Pulmonary artery endothelial cell (primary cell): ENCODE measurements at places on chromosomes 7 and 10.

DNA sequence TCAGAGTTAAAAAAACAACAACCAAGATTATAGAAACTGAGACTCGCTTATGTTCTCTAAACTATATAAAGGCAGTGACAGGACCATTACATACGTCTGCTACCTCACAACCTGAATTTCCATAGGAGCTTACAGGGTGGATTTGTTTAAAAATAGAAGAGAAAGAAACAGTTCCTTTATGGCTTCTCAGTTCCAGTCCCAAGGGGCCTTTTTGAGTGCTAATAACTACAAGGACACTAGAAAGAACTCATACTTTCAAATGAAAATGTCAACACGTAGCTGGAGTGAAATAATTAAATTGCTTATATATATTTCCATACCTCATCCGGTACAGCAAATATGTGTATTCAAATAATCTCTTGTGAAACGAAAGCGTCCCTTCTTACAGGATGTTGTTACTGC lies 19.7 kb downstream of the TSPAN12 start:
- no peak for DNase-seq

GRCh38 chr10:10198363-10198762 lies 819.3 kb upstream of the CELF2 start:
- no peak for DNase-seq

GRCh38 chr10:31708474-31708873 lies 220.2 kb downstream of the ARHGAP12 start:
- no peak for DNase-seq

DNA sequence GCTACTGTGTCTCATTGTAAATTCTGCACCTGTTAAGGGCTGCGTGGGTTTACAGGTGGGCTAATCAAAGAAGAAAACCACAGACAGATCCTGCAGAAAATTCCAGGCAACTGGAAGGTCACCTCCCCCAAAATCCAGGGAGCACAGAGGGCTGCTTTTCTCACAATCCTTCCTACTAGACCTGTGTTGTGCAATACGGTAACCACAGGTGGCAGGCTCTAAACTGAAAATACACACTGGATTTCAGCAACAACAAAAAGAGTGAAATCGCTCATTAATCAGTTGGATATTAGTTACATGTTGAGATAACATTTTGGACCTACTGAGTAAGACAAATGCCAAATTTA lies 83.2 kb downstream of the SLC16A9 start:
- no peak for DNase-seq

DNA sequence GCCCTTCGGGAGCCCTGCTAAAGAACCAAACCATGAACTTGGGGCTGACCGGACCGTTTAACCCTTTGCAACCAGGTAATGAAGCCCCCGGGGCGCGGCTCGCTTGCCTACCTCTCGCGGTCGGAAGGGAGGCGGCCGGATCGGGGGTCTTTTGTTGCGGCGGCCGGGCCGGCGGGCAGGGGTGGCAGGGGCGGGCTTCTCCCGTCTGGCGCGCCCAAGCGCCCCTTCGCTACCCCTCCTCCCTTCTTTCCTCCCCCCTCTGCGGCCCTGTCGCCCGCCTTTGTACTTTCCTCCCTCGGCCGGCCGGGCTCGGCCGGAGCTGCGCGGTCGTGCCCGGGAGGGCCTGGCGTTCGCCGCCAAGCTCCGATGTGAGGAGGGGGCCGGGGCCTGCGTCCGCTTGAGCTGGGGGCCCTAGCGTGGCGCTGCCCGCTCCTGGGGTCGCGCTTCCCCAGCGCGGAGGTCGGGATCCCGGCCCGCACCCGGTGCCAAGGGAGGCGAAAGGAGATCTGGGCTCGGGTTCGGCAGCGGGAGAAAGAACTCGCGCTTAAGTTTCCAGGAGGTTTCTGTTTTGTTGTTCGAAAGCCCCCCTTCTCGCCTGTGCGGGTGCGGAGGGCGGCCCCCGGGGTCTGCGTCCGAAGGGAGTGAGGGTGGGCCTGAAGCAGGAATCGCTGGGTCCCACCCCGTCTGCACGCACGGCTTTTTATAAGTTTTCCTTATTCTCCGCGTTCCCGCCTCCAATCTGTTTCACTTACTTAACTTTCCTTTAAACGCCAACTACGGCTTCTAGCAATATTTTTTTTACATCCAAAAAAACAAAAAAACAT lies 436.8 kb upstream of the GALNT17 start:
- DNase-seq = no peak

DNA sequence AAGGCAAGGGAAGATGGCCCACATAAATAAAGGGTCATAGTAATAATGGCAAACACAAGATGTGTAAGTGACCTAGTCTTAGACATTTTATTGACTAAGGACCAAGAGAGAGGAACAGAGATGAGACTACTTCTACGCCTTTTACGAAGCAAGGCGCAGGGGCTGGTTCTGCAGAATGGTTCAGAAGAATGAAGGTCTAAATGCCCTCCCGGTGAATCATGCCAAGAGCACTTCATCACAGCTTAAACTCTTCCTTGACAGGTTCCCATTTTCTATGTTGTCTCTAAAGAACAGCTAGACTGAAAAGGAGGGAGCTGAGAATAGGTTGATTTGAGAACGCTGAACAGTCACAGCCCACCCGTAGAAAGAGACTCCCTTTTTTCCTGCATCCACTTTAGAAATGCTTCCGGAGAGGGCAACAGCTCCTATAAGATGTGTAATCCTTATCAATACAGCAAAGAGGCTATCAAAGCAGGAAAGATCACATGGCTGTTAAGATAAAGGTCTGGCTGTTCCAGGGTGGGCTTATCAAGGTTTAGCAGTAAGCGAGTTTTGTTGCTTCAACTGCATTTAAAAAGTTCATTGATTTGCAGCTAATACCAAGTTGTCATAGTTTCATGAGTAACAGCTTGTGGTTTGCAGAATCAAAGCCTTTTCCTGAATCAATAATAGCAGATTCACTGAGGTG lies 93.4 kb upstream of the AUTS2 start:
- no peak for DNase-seq

DNA sequence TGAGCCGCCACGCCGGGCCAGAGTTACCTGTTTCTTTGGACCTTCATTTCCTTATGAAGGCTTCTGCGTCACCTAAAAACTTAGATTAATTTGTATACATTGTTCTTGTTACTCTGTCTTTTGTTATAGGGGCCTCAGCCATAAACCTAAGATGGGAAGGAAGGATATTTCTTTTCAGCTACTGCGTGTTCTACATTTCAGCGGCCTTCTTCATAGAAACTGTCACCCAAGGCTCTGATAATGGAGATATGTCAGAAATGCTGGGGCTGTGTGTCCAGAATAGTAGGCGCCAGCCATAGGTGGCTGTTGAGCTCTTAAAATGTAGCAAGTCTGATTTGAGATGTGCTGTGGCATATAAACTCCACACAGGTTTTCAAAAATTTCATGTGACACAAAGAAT lies 52.9 kb downstream of the HK1 start:
- no peak for DNase-seq

DNA sequence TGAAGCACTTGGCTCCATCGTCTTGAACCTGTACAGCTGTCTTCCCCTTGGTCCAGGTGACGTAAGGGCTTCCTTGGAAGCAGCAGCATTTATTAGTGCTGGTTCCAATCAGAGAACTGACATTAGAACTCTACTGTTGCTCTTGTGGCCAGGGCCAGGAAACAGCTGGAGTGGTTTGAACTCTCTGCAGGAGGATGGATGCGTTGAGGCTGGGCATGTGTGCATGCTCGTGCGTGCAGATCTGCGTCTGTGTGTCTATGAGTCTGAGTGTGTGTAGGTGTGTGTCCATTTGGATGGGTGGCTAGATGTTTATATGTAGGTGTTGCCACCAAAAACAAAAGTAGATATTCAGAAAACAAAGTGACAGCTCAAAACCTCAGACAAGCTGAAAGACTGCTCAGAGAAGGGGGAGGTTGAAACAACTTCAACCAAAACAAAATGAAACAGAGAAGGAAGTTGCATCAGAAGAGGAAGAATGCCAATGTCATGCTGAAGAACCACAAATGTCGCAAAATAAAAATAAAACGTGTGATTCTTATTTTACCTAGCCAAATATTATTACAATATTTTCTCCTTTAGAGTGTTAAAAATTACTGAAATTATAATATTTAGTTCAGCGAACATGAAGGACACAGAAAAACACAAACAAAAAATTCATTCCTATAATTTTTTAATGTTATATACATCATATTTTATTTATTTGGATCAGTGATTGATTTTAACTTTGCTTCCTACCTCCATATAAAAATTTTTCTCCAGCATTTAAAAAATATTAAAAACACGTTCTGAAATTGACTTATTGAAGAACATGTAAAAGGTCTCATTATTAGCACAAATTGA lies 96.1 kb upstream of the MKLN1 start:
- DNase-seq = no peak

GRCh38 chr7:69502358-69502757 lies 95.9 kb upstream of the AUTS2 start:
- no peak for DNase-seq

- no peak for DNase-seq
These were observed 21.6 kb downstream of the FZD1 start for GRCh38 chr7:91285696-91286355.

GRCh38 chr10:16689227-16689626 lies 128.0 kb downstream of the RSU1 start:
- DNase-seq = no peak

- DNase-seq = no peak
These were observed 1.3 kb upstream of the SFRP5 start for GRCh38 chr10:97773096-97773495.

- DNase-seq = no peak
These were observed 21.8 kb downstream of the STN1 start for GRCh38 chr10:103896225-103896624.

- no peak for DNase-seq
These were observed 87.9 kb downstream of the KMT2E start for GRCh38 chr7:105101864-105102263.

- DNase-seq = no peak
These were observed 9.8 kb downstream of the SAP25 start for GRCh38 chr7:100563809-100564400.

DNA sequence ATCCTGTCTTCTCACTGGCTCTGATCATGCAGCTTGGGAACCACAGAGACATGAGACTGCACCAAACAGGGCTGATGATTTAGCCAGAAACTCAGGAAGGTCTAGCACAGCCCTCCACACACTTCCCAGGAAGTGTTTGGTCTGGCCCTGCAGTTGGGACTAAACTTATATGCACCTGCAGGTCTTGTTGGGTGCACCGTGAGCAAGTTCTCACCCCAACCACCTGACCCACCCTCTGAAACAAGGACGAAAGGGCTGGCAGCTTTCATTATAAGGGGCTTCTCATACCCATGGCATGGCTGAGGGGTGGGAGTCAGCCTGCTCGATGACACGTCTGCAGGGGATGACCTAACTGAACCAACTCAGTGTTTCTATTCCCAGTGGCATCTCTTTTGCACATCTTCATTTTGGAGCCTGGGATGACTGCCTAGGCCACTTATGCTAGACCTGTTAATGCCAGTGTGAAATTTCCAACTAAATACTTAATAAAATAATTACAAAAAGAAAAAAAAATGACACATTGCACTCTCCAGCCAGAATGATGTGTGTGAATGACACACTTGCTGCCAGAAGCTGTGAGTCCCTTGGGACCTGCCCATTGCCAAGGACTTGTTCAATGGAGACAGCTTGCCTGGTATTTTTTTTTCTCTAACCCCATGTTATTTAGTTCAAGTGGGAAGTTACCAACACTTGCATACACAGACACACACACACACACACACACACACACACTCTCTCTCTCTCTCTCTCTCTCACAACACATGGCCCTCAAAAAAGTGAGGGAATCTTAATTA lies 102.6 kb downstream of the NEURL1 start:
- no peak for DNase-seq

- DNase-seq = no peak
These were observed 125.5 kb downstream of the NPY start for GRCh38 chr7:24409431-24410024.

GRCh38 chr7:101983147-101983811 lies 165.9 kb downstream of the CUX1 start:
- DNase-seq = no peak

GRCh38 chr10:59829024-59829423 lies 75.8 kb upstream of the MRLN start:
- DNase-seq = no peak

GRCh38 chr7:91462316-91462715 lies 198.1 kb downstream of the FZD1 start:
- no peak for DNase-seq

GRCh38 chr7:151314401-151314800 lies 27.2 kb upstream of the NUB1 start:
- no peak for DNase-seq

DNA sequence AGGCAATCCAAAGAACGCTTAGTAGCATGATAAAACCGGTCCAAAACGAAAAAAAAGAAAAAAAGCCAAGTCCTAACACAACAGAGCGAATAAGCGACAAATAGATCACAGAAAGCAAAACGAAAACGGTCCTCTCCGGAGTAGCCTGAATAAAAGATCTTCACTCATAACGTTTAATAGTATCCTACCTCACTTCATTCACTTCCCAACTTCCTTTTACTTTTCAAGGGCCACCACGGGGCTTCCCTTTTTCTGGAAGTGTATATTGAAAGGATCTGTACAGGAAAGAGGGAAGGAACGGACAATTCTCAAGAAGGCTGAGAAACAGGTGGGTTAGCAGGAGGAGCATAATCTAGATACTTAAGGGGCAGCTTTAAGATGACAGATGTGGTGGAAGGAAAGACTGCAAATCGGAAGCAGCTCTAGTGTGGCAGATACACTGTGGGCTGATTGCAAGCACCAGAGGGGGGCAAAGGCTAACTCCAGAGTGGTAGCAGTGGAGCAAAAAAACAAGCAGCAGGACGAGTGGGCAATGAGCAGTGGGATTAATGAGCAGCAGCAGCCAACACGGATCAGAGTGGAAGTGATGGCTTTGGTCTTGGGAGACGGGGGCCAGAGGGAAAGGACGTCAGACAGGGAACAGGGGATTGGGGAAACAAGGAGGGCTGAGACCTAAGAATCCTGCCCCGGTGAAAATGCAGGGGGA lies 866 bp downstream of the CNOT4 start:
- DNase-seq = no peak

GRCh38 chr10:6402349-6402709 lies 177.7 kb downstream of the PRKCQ start:
- DNase-seq = no peak

- DNase-seq = no peak
These were observed 86.5 kb upstream of the KDM7A start for GRCh38 chr7:140263277-140263676.

GRCh38 chr7:98211221-98211675 lies at the start of gene BHLHA15:
BHLHA15 (plus strand) TSS chr7:98211439; CDS start chr7:98212310, 871 bp downstream.
- DNase-seq = no peak

GRCh38 chr10:6297951-6298381 lies 95.2 kb downstream of the PFKFB3 start:
- no peak for DNase-seq

- DNase-seq = no peak
These were observed 20.7 kb upstream of the GRID1 start for GRCh38 chr10:86387178-86387794.

GRCh38 chr10:44948642-44949041 lies 11.0 kb upstream of the RASSF4 start:
- DNase-seq = no peak
